ENCODE measurements at places on chromosomes 7 and 10.
A peak's percentile ranks its signal among the peaks of the same experiment; 100 is the strongest.

DNA sequence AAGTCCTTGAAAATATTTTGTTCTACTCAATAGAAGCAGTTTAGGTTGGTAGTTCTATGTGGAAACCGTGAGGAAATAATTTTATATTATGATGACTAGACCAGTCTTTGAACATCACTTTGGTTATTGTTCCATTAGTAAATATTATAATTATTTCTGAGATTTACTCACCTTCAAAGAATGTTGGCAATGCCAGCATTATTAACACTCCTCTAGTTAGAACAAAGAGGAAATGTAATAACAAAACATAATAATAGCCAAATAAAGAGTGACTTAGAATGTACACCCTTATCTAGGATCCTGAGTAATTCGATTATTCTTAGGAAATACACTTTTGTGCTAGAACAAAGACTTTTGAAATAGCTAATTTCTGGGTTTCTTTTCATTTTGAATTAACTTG lies 121.1 kb downstream of the CFTR start:
- no peak for DNase-seq

- DNase-seq = no peak
These were observed 26.4 kb upstream of the GNA12 start for GRCh38 chr7:2870471-2870931.

- DNase-seq = no peak
These were observed 23.6 kb upstream of the CD36 start for GRCh38 chr7:80614851-80615271.

- DNase-seq = no peak
These were observed 561.8 kb downstream of the ATRNL1 start for GRCh38 chr10:115654961-115655360.

DNA sequence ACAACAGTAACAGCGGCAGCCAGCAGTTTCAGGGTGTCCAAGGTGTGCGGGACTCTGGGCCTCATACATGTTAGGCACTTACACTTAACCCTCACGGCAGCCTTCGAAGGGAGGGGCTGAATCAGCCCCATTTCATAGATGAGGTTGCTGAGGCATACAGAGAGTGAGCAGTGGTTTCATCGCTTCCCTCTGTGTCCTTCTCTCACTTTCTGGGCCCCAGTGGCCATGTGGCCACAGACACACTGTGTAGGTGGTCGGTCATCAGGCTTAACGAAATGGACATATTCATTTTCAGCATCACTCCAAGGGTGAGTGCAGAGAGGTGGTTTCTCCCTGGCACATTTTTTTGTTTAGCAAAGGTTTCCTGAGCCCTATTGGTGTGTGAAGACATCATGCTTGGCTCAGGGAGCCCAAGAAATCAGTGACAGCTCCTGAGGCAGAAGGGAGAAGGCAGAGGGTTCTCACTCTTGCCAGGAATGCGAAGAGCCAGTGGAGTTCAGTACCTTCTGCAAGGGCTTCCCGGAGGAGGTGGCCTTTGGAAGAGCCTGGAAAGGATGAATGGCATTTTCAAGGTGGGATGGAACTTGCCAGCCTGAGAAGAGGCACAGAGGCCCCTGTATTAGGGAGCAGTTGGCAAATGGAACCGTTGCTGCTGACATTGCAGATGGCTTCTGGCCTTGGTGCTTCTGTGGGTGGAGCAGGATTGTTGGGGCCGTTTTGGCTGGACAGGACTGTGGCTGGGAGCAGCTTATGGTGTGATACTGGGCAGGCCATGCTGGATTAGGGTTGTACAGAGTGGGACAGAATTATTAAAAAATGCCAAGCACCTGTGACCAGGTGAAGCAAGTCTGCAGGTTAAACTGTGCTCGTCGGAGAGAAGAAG lies 61.7 kb upstream of the PPIF start:
- no peak for DNase-seq

DNA sequence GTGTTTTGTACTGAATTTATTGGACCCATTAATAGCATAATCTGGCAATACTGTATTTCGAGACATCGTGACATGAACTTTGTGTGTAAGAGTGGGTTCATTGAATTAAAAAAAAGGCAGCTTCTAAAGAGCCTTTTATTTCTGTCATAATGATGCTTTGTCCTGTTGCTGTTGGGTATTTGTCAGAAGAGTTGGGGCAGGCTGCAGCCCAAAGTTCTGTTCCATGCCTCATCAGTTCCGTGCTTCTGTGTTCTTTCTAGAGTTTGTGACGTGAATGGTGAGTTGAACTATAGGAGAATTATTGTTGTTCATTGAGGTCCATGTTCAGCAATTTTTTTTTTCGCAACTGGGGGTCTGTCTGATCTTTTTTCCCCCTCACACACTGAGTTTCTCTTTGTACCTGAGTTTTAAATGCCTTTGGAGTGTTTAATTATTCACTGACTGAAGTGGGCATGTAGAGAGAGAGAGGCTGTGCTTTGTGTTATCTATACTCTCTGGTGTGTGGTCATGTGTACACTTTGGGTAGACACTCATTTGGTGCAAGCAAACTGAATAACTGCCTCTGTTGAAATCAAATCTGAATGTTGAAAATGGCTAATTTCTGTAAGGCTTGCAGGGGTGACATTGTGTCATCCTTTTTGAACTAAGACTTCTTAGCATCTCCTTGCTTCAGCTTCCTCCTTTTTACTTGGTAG lies 69.8 kb downstream of the ADD3 start:
- DNase-seq = no peak

DNA sequence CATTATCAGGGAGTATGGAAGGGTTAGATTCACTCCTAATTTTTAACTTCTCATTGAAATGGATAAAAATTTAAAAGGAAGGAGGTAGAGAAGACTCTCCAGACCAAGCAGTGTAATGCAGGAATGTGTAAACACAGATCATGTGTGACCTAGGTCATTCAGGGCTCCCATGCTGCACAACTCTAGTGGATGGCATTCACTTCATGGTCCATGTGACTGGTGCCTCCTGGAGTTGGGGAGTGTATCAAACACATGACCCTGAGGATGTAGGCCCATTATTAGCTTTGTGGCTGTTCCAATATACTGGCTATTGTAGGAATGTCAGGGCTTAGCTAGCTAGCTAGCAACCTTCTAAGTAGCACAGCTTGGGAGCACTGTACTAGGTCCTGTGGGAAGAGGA lies 109.9 kb downstream of the SLC25A13 start:
- DNase-seq = no peak

- DNase-seq = peak; percentile 3
These were observed 80.6 kb downstream of the ZEB1 start for GRCh38 chr10:31399631-31400030.

DNA sequence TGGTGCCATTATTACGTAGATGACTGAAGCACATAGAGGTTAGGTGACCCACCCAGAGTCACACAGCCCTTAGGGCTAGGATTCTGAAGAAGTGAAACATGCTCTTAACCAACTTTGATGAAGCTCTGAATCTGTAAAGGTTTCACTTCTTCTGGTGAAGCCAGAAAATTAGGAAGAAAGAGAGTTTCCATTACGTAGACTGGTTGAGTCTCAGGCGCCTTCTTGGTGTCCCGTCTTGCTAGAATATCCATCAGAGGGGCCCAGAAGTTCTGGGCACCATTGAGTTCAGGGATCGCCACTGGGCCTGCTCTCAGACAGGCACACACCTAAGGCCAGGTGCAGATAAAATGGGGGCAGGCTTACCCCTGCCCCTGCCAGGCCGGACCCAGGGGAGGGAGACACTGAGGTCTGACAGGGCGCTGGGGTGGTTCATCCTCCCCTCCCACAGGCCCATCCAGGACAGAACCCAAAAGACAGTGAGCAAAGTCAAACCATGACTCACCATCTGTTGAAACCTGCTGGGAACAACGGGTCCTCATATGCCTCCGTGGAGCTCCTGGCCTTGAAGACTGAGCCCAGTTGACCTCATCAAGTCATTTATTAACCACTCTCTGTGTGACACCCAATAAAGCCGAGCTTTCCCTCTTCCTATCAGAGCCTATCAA lies 33.2 kb downstream of the DRGX start:
- no peak for DNase-seq

DNA sequence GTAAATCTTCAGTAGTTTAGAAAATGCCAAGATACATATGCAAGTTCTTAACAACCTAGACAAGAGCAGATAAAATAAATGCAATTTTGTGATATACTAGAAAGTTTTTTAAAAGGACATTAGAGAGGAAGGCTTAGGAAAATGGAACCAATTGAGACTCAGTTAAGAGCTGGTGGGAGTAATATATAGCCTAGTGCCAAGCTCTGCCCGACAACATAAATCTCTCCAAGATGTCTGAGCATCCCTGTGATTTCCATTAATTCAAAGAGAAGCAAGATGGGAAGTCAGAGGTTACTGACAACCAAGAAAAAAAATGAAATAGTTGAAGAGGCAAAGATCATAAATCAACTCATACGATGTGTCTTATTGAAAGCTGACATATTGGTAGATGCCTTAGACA lies 74.5 kb downstream of the DGKB start:
- no peak for DNase-seq

DNA sequence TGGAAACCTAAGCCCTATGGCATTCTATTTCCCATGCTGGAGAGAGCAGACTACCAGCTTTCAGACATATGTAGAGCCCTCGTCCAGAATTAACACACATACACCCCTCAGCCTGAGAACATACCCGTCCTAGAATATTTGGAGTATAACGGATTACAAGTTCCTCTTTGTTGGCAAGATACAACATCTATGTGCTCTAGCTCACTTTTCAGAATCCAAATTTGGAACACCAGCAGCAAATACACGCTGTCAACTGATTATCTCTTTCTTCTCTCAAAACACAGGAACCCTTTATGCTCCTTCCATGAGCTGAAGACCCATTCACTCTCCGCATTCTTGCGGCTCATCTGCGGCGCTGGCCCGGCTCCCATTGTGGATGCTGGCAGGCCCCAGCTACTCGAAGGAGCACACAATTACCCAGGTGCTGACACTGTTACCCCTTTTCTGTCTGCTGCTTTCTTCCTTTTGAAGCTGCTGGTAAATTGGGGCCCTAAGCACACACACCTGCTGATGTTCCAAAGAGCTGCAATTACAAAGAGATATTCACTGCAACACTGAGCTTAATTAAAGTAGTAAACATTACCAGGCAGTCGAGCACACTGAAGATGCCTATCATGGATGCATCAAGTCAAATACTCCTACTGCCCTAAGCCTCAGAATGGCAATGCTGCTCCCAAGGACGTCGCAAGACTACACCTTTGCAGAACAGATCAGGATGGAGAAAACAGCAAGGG lies 70.0 kb downstream of the VOPP1 start:
- DNase-seq = no peak

GRCh38 chr10:75466886-75467285 lies 35.5 kb downstream of the LRMDA start:
- no peak for DNase-seq

DNA sequence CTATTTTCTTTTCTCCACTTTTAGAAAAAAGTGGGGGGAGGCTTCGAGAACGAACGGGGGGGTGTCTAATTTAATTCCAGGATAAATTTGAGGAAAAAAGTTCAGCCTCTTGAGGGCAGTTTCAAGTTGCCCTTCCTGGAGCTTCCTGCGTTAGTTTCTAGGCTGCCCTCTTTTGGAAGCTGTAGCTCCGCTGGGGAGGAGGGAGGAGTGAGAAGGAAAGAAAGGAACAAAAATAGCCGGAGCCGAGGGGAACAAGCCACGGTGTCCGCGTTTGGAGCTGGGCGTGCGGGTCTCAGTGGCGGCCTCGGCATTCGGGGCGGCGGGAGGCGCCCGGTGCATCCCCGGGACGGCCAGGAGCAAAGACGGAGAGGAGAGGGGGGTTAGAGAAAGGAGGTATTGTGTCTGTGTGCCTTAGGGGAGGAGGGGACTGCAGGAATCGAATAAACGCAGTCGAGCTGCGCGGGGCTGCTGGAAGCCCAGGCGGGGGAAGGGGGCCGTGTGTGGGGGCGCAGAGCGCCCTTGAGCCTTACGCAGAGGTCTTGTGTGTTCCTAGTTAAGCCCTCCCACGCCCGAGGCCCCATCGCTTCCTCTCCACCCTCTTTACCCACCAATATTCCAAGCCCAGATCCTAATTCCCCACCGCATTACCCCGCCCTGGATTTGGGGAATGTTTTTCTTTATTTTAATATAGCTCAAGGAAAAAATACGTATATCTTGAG lies 2.0 kb upstream of the TNRC18 start:
- no peak for DNase-seq

DNA sequence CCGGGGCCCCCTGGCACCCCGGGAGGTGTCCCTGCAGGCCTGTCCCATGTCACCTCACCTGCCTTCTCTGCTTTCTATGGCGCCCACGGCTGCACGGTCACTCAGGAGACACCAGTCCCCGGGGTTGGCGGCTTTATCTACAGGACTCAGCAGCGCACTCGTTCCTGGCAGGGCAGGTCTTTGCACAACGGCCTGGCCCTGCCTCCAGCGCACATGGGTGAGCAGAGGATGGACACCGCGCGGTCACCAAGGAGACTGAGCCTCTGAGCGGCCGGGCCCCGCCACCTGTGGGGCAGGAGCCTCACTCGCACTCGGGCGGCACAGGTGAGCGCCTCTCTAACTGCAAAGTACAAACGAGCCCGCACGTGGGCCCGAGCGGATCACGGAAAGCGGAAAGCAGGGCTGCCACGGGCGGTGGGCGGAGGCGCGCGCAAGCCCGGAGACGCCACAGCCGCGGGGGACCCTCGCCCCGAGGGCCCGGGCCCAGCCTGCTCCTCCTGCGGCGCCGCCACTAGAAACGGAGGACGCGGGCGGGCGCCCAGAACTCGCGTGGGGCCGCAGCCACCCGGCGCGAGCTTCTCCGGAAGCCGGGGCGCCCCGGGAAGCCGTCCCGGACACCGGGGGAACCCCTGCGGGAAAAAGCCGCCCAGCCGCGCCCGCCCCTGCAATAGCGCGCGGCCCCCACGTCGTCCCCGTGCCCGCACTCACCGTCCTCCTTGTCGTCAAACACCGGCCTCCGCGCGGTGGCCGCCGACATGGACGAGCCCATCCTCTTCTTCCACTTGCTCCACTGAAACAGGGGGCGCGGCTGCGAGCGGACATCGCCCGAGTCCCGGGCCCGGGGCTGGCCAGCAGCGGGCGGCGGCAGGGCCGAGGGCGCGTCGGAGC lies 642 bp downstream of the STK32C start:
- DNase-seq = no peak

GRCh38 chr7:81029511-81029910 lies 110.7 kb upstream of the SEMA3C start:
- no peak for DNase-seq

- DNase-seq = no peak
These were observed 14.5 kb downstream of the IFIT5 start for GRCh38 chr10:89428877-89429276.

GRCh38 chr7:1567049-1567771 lies 2.6 kb downstream of the PSMG3 start:
- DNase-seq = no peak
